NCI-H526 (cell line): ENCODE measurements at places on chromosomes 4 and X.

GRCh38 chr4:106140601-106141000, 175.4 kb downstream of the TBCK start:
- DNase-seq, result no peak

GRCh38 chrX:154380153-154380552, 1.1 kb downstream of the EMD start:
- DNase-seq, result no peak

DNA sequence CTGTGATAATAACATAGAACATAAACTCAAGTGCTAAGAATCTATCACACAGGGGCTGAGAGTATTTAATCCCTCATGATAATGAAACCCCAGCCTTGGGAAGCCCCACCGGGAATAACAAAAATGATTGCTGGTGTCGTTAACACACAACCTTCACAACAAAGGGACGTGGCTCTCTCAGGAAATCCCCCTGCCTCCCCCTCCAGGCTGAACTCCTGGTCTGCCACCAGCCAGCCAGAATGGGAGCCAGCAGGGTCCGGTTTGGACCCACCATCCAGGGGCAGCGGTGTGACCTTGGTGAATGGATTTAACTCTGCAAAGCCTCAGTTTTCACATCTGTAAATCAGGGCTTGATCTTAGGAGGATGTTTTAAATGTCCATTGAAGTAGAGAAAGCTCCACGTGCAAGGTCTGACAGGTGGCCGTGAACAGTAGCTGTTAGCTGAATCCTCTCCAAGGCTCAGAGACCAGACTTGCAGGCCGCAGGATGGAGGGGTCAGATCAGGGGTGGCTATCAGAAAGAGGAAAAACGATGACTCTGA, 46.5 kb downstream of the ABLIM2 start:
- DNase-seq, result no peak

DNA sequence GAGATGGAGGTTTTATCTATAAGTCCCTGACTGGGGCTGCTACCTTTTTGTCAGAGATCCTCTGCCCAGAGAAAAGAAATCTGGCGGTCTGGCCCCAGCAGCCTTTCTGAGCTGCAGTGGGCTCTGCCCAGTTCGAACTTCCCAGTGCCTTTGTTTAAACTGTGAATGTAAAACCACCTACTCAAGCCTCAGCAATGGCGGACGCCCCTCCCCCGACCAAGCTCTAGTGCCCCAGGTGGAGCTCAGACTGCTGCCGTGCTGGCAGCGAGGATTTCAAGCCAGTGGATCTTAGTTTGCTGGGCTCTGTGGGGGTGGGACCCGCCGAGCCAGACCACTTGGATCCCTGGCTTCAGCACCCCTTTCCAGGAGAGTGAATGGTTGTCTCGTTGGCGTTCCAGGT, 121.8 kb downstream of the TSPAN5 start:
- no peak for DNase-seq

GRCh38 chrX:65587616-65588526, 53.3 kb upstream of the LAS1L start:
- no peak for DNase-seq

- no peak for DNase-seq
Measured at GRCh38 chr4:71445811-71446210, 107.0 kb downstream of the SLC4A4 start.

- DNase-seq, result no peak
Measured at GRCh38 chrX:65643531-65644052, 23.9 kb upstream of the MSN start.

DNA sequence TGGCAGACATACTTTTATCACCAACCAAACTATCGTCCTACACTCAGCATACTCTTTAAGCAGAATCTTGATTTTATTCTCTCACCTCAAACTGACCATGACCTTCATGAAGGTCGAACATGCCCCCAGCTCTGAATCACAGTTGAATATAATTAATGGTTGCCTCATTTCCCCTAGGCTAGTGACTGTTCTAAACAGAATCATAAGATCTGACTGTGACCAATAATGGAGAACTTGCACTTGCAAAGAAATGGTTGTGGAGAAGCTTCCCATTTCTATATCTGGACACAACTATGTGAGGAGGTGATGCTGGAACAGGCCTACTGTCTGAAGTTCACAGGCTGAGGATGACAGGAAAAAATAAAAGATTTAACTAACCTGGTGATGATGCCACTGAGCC, 85.1 kb downstream of the PDGFC start:
- no peak for DNase-seq

DNA sequence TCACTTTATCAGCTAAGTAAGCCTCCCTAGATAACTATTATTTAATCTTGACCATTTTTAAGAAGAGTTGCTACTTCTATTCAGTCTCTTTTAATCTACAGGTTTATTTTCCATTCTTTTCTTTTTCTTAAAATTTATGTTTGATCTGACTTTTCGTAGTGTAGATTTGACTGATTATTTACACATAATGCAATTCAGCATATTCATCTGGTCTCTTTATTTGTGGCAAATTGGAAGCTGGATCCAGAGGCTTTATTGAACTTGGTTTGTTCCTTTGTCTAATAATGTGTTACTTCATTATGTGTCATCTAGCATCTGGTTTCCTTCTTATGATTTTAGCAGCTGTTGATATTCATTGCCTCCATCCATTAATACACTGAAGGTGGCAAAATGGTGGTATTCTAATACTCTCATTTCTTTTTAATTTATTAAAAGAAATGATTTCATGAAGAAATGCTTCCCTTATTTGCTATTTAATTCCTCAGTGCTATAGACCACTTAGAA, 113.0 kb downstream of the FBXW7 start:
- DNase-seq, result no peak

DNA sequence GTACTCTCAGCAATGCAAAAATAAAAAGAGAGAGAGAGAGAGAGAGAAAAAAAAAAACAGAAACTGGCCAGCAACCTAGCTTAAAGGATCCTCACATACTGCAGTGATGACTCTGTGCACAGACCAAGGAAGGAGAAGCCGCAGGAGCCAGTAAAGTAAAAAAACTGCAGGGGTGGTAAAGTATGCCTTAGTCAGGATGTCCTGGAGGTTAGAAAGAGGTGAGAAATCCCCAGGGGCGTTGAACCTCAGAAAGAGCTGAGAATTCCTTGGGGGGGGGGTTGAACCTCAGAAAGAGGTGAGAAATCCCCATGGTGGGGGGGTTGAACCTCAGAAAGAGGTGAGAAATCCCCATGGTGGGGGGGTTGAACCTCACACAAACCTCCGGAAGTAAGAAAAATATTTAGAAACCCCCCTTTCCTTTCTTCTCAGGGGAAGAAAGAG, 48.0 kb downstream of the MAGEA9 start:
- no peak for DNase-seq

GRCh38 chr4:179307297-179308136, 1865.3 kb upstream of the AGA start:
- DNase-seq, result no peak

GRCh38 chrX:22526339-22526738, 253.6 kb downstream of the CBLL2 start:
- no peak for DNase-seq

GRCh38 chr4:85869181-85869580, 394.2 kb downstream of the ARHGAP24 start:
- no peak for DNase-seq

DNA sequence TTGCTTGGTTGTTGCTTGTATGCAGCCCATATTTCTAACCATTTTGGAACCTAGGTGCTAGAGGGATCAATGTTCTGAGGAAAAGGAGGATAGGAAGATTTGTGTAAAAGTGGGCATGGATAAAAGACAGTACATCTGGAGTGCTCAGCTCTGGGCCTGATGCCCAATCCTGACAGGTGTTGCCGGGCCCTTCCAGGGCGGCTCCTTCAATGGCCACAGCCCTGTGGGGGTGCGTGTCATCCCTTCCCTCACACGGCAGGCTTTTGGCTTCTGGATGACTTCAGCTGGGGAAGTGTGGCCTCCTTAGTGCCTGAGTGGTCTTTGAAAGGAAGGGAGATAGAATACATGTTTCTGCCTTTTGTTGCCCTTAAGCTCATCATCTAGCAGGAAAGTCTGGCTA, 47.2 kb downstream of the NELFA start:
- no peak for DNase-seq

DNA sequence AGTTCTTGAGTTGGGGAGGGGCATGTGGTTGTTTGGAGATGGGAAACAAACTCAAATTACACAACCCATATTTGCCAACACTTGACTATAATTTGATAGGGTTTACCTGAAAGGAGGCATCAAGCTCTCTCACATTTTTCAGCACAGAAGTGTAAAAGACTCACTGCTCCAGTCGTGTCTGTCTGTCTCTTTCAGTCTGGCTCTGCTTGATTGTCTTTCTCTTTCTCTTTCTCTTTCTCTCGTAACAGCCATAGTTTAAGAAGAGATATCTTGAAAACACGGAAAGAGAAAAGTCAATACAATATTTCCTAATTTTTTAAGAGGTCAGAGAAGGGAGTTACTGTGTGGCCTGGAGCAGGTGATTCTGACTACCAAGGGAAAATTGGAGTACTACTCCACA, 413.6 kb upstream of the CXorf51A start:
- no peak for DNase-seq

GRCh38 chr4:108166441-108167315, 2.1 kb downstream of the LEF1 start:
- DNase-seq, result peak; percentile 80

DNA sequence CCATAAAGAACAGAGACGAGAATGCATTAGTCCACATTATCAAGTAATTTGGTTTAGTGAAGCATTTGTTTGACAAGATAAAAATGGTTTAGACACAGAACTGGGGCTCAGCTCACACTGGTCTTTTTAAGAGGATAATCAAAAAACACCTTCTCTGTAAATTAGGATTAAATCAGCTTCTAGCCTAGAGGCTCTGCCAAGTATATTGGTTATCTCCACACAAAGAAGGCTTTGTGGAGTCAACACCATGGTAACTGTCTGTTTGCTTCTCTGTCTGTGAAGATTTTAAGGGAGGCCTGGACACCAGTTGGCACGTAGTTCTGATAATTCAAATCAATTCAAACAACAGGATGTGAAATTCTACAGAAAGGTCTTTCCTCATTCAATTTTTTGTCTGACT, 687.0 kb downstream of the DMD start:
- DNase-seq, result no peak

- no peak for DNase-seq
Measured at GRCh38 chrX:18146954-18147353, 73.7 kb downstream of the BEND2 start.

GRCh38 chr4:186473933-186474332, 81.4 kb downstream of the MTNR1A start:
- DNase-seq, result no peak

DNA sequence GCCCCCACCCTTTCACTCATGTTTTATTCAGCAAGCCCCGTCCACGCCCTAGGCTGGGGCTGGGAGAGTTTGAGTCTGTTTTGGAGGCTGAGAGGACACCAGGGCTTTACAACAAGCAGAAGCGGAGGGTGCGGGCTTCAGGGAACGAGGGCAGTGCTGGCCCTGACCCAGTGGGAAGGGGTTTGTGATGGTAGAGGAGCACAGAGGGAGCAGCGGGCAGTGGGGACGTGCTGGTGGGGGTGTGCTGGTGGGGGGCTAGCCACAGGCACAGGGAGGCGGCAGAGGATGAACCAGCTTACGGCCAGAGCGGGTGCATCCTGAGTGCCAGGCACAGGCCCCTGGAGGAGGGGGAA, 26.4 kb downstream of the NSG1 start:
- no peak for DNase-seq

DNA sequence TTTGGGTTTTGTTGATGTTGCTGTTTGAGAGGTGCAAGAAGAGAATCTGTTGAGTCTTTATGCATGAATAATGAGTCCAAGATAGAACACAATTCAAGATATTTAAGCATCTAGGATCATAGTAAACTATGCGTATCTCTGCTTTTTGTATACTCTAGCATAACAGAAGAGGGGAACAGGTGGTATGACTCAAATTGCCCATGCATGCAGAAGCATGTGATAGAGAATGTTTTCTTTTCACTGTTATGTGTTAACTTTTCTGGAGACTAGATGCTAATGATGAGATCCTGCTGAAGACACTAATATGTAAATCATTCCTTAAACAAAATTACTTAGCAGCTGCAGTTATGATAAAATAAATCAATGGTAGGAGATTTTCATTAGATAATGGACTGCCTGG, 165.3 kb upstream of the FTHL17 start:
- no peak for DNase-seq

- DNase-seq, result no peak
Measured at GRCh38 chr4:3385711-3386420, 55.9 kb upstream of the HGFAC start.

GRCh38 chr4:185865901-185866328, 53.9 kb upstream of the SORBS2 start:
- no peak for DNase-seq

DNA sequence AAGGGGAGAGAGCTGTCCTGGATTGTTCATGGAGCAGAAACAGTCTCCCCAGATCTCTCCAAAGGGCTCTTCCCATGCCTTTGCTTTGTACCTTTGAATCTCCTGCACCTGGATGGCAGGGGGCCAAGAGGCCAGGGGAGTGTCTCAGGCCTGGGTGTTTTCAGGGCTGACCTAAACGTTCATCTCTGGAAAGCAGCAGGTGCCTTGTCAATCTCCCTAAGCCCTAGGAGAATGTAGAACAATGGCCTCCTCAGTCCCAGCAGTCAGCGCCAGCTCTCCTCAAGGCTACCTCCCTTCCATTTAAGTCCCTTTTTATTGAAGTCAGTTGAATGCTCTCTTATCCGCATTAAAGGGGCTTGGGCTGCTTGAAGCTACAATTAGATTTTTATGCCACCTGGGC, 31.2 kb upstream of the NSUN7 start:
- peak; percentile 79 for DNase-seq

DNA sequence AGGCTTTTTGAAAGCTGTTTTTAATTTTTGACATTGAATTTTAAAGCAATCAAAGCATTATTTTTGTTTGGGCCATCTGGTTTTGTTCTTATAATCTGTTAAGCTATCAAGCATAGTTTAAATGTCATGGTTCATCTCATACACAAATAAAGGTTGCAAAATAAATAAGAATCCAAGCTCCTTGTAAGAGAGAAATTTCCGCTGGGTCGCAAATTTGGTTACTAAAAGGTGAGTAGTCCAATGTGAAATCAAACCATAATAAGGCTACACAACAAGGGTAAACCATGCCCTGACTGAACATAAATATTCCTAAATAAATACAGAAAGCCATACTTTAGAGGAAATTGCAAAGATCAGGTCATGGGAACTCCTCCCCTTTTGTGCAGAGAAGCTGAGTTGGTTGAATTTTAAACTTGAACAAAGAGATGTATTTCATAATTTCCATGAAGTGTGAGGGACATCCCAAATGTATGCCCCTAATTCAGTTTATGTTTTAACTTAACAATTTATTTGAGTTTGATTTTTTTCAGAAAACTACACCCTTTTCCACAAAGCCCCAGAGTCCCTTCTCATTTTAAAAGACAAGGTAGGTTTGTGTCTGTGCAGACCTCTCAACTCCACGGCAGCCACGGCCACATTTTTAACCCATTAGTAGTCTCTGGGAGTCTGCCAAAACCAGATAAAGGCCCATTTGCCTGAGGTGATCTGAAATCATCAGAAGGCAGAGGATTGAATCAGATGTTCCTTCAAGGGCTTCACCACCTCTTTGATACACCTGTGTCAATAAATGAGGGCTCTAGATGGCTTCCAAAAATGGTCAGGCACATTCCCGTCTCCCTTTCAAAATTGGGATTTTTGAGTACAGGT, 85.2 kb downstream of the PLAC1 start:
- no peak for DNase-seq
